ENCODE measurements at places on chromosomes 5 and 9.

DNA sequence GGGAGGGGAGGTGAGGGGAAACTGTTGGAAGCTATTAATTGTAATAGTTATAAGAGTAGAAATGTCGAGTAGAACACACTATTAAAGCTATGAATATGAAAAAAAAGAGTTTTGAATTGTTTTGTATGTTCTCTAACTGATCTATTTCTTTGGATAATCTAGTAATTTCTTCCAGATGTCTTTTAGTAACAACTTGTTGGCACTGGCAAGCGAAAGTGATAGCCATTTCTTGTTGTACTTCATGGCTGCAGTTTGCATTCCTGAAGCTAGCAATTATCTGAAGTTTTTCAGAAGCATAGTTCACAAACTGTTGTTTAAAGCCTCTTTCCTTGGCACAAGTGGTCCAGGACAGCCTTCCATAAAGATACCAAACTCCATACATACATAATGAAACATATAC is 49.4 kb upstream of the SPATA31C2 start:
- no peak for DNase-seq

- DNase-seq, result no peak
These were observed 31.6 kb upstream of the ACOT12 start for GRCh38 chr5:81425569-81425968.

- no peak for DNase-seq
These were observed 229.1 kb upstream of the TRPC7 start for GRCh38 chr5:136594416-136594815.

- no peak for DNase-seq
These were observed 83.4 kb upstream of the IQGAP2 start for GRCh38 chr5:76319673-76320072.

GRCh38 chr5:153153086-153153485 is 337.4 kb upstream of the GRIA1 start:
- no peak for DNase-seq

GRCh38 chr5:126514131-126514557 is 80.9 kb downstream of the ALDH7A1 start:
- DNase-seq, result no peak

Measured in activated T-helper 1 cell treated with anti-CD3 and anti-CD28 coated beads, Interleukin-2, amount 50 U/mL, for 16 hours (primary cell).